ENCODE measurements at places on chromosomes 13 and 19. TPM values are rescaled to one million over a fixed set of nuclear protein-coding genes. Genes with fewer than 3 reads are reported as not detected.

EBI3 gene
- 0.47 TPM for polyA plus RNA-seq

MAB21L1 gene
- 0.09 TPM for polyA plus RNA-seq

TSC22D1 gene
- polyA plus RNA-seq = 265 TPM

THSD1 gene
- 8.8 TPM for polyA plus RNA-seq

CYP4F12 gene
- polyA plus RNA-seq = 0.65 TPM

NLRP7 gene
- polyA plus RNA-seq = not detected

SMG9 gene
- 42.7 TPM for polyA plus RNA-seq

GRCh38 chr13:25988661-25989060, 63.2 kb downstream of the SHISA2 start:
- DNase-seq = no peak

GRCh38 chr19:53004242-53004641, 9.5 kb upstream of the ERVV-1 start:
- no peak for DNase-seq

DNA sequence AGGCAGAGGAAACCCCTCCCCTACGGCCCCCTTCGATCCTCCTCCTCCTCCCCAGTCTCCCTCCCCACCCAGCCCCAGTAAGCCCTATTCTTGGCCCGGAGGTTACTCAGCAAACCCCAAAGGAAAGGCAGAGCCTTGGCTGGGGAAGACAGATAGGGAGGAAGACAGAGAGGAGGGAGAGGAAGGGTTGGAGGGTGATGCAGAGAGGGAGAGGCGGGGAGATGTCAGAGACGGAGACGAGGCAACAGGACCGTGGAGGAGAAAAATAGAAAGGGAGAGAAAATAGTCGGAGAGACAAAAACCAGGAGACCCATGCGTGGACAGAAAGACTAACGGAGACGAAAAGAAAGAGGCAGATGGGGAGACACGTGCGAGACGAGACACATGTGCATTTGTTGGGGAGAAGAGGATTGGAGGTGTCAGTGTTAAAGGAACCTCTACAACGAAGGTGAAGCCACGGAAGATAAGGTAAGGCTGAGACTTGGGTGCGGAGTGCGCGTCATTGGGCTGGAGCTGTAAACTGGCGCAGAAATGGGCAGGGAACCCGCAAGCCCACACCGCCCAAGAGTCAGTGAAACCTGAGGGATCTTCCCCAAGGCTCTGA, 2.9 kb downstream of the TGFB1 start:
- DNase-seq = no peak

DNA sequence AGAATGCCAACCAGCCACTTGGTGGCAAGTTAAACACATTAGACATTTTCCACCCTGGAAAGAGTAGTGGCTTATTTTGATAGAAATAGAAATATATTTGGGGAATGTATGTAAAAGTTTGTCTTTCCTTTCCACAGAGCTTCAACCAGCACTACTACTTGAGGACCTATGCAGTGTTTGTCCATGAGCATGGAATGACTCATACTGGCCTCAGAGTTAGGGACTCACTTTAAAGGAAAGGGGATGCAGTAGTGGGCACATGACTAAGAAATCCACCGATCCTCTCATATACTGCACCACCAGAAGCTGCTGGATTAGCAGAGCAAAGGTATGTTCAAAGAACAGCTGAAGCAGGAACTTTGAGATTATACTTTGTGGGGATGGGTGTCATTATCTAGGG, 62.6 kb downstream of the LACC1 start:
- DNase-seq = no peak

GRCh38 chr13:64041296-64041695, 2625.6 kb upstream of the PCDH20 start:
- no peak for DNase-seq

DNA sequence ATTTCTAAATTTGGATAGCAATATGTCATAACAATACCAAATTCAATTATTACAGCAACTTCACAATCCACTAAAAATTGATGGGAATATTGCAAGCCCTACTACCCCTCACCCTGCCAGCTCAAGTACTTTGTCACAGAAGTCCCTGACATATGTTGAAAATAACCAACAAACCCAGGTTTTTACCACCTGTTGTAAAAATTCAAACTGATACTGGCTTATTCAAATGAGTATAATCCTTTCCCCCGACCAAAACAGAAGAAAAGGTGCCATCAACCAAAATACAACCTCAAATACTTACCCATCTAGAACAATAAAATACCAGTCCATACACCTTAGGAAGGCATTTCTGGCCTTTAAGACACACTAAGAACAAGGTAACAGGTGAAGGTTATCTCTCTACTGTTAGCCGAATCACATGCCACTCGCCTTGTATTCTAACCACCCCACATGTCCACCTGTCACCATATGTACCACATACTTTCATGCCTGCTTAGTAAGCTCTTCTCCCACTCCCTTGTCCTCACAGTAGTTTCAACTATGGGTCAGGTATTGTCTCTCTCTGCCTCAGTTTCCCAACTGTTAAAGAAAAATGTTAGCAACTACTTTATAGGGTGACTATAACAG, 53.1 kb downstream of the USP12 start:
- DNase-seq = no peak

GRCh38 chr19:33297401-33298145, 4.8 kb downstream of the CEBPA start:
- no peak for DNase-seq

DNA sequence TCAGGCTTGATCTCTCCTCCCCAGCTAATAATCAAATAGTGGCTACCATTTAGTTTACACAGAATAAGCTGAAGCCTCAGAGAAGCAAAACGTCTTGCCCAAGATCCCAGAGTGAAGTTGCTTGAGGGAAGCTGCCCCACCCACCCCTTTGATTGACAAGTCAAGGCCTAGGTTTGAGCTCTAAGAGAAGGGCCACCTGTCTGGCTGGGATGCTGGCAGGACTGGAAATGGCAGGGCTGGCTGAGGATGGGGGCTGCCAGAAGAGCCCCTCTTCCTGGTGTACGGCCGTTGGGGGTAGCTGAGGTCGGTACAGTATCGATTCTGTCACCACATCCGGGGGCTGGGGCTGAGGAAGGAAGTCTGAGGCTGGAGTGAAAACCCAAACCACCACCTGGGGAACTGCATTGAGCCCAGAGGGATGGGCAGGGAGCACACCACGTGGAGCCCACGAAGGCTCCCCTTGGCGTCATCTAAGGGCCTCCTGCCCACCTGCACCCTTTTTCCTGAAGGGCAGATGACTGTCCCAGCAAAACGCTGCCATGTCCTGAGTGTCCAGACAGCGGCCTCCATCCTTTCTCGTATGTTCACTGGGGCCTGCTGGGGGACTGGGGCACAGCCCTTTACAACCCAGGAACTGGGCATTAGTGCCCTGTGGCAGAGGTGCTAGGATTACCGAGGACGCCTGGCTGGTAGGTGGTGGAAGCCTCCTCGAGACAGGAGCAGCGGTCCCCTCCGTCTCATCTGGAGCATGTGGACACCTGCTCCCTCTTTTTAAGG, 1.4 kb upstream of the PRKD2 start:
- DNase-seq = no peak

DNA sequence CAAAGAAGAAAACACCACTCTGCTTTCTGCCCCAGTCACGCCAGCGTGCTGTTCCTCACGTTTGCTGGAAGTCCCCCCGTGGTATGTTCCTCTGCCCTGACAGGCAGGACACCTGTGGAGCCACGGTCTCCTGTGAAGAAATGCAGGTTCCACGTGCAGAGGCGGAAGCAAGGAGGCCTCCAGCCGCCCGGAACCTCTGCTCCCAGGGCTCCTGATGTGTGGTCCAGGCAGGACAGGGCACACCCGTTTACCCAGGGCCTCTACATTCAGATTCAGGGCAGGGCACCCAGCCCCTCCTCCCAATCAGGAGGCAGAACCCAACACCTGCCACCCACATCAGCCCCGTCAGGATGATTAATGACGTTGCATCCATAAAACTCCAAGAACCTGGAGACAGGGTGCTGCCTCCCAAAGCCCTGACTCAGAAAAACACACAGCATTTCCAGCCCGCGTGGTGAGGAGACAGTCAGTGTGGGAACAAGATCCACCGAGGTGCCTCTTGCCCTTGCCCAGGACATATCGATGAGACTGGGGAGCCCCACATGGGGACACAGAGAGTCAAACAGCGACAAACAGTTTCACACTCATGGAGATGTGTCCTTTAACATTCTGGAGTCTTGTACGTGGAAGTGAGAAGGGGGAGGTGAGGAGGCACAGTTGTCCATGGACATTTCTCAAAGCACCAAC, 76.2 kb downstream of the COL4A1 start:
- no peak for DNase-seq

DNA sequence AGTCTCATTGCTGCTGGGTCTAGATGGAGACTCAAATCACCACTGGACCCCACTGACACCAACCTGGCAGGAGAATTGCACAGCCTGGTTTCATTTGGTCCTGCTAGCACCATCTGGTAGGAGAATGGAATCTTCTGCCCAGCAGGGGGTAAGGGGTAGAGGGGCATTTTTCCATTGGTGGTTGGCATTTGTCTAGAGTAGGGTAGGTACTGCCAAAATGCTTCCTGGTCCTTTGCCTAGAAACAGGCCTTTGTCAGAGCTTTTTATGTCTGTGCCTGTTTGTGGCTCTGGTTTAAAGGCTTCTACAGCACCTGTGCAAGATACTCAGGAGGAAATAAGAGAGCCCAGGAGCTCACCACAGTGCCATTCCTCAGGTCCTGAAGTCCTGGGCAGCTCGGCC, 121.3 kb downstream of the KCTD12 start:
- no peak for DNase-seq

DNA sequence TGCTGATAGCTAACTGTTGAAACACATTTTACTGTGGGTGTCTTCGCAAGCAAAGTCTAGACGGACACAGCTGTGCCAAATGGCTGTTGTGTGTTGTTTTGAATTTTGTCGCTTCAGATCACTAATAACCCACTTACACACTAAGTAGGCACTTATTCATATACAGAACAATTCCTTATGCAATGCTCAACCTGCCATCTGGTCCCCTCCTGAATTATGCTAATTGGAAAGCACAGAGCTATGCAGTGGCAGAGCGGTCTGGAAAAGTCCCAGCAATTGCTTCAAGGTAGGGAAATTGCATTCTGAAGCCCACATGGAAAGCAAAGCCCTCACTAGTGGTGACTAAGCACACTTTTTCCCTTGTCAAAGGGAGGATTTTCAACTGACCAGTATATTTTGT, 69.9 kb downstream of the C13orf42 start:
- no peak for DNase-seq

DNA sequence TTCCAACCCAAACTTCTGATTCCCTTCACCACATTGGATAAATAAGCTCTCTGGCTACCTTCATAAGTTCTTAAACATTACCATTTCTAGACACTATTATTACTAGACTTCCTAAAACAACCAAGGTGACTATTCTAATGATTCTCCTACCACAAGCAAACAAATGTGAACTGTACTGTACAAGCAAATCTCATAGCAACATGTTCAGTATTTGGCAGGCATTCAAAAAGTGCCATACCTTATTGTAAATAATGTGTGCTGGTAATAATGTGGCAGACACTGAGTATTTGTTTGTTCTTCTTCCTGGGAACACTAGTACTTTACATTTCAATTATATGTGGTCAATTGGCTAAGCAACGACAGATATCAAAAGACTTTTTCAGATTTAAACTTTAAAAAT, 986.0 kb upstream of the SPRY2 start:
- DNase-seq = no peak

- no peak for DNase-seq
These were observed 24.1 kb downstream of the NKPD1 start for GRCh38 chr19:45136507-45137178.

DNA sequence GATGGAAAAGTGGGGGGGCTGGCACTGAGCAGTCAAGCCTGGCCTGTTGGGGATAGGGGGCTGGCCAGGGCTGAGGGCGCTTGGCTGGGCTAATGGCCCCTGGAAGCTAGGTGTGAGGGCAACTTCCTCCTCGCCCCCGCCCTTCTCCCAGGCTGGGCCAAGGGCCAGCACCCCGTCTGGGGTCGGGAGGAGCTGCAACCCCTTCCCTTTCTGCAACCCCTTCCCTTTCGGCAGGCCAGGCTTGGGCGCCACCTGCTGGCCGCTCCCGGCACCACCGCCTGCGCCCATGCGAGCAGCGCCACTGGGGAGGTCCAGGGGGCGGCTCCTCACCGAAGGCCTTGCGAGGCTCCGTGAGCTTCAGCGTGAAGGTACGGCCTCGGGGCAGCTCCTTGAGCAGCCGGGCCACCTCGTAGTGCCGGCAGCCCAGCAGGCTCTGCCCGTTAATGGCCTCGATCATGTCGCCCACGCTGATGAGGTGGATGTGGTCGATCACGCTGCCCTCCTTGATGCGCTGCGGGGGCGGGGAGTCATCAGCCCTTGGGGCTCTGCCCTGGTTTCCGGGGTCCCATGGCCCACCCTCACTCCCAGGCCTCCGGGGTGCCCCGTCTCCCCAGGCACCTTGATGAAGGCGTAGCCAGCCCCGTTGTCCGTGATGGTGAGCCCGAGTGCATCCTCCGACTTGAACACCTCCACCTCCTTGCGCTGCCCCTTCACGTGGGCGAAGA, 5.0 kb upstream of the PTGER1 start:
- no peak for DNase-seq

DNA sequence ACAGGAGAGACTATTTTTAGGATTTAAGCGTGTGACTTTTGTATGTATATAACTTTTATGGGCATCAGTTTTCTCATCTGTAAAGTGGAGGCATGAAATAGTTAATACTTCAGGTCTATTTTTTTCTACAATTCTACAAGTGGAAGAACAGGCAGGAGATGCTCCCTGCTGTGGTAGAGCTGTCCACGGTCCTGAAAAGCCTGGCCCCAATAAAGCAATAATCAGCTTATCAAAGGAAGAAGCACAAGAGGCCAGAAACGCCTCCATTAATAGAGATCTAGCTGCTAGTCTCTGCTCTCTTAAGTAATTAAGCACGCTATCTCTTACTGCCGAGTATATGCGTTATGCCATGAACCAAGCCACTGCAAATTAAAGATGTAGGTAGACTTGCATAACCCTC, 28.0 kb upstream of the WASF3 start:
- DNase-seq = peak; percentile 65

DNA sequence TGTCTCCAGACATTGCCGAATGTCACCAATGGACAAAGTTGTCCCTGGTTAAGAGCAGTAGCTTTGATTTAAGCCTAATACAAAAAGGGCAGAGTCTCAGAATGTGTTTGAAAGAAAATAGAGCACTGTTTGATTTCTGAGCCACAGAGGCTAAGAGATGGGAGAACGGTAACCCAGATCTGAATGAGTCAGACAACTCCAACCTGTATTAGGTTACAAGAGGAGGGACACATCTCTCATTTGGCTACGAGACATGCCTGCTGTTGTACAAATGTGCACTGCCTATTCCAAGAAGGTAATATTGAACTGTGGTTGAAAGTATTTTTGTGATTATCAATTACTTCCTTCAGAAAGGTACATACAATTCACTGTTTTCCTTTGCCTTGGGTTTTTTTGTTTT, 4.9 kb upstream of the HSPH1 start:
- no peak for DNase-seq
